ENCODE measurements at places on chromosomes 5 and 9.

- DNase-seq: no peak
Observed at GRCh38 chr9:78620303-78620702, 323.4 kb downstream of the PSAT1 start.

- no peak for DNase-seq
Observed at GRCh38 chr5:129569295-129569694, 109.2 kb downstream of the ADAMTS19 start.

DNA sequence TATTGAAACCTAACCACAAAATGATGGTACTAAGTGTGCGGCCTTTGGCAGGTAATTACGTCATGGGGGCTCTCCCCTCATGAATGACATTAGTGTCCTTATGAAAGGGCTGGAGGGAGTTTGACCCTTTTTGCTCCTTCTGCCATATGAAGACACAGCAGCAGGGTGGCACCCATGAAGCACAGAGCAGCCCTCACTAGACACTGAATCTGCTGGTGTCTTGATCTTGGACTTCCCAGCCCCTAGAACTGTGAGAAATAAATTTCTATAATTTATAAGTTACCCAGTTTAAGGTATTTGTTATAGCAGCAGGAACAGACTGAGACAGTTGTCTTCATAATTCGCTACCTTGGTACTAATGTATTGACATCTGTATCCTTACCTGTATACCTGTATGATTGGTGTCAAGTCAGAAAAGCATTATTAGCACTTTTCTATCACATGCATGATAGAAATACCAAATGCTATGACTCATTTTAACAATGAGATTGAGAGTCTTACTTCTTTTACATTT is 80.4 kb downstream of the GCNT4 start:
- DNase-seq: no peak

GRCh38 chr5:61822584-61822983 is 483.4 kb upstream of the KIF2A start:
- DNase-seq: no peak

GRCh38 chr5:33261305-33261704 is 179.5 kb upstream of the TARS1 start:
- no peak for DNase-seq

Measured in natural killer cell (primary cell).